ENCODE measurements at places on chromosomes 5 and 9. TPM values are rescaled to one million over a fixed set of nuclear protein-coding genes. Genes with fewer than 3 reads are reported as not detected.

DNA sequence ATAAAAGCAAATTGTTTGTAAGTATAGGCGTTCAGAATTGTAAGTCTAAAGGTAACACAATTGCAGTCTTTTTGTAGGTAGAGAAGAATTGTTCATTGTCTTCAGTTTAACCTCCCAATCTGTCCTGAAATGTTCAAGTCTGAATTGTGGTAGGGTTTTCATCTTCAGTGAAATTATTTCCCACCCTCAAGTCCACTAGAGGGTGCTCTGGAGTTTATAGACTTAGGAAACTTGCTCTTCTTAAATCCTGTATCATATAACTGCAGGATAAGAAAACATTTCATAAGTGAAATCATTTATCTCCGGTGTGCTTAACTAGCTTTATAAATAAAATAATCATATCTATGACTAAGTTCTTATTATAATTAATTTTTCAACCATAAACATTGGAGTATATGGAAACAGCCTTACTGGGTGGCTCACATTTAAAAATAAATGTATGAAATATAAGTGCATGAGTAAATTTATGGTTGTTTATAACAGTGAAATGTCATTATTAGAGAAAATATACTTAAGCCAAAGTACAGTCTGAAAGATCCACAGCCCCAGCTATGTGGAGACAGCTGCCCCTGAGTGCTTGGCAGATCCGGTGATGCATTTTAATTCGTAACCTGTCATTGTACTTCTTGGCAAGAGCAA, 182.4 kb upstream of the OTULINL start:
- DNase-seq, result no peak

DNA sequence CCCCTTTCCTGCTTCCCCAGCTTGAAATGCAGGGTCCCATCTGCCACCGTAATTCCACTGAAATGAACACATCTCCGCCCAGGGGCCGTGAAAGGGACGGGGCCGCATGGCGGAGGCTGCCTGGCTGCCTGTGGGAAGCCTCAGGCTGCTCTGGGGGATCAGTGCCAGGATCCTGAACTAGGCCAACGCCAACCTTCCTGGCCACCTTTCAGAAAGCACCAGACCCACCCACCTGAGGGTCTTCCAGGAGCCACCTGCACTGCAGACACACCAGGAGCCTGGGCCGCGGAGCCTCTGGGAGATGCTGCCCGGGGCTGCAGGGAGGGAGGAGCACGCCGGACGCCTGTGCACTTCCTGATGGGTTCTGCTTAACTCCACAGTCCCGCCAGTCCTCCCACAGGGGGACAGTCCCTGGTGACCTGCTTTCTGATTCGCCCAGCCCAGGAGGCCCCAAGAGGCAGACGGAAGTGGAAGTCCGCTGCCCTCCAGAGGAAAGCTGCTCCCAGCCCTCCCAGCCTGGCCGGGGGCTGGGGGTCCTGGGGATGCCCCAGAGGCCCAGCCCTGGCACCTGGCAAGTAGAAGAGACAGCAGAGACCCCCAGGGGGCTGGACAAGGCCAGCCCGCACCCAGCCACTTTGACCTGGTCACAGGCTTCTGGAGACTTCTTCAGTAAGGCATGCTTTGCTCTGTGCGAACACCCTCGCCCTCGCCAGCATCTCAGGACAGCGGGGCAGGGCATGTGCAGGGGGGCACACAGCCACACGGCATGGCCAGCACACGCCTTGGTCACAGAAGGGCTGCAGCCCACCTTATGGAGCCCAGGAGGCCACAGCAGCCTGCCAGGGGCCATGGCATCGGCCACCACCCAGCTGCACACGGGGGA, at the start of gene CARD9:
CARD9 (minus strand) TSS at position 370 of the 883 bp plus-strand sequence. CDS start 1,591 bp downstream, outside the sequence.
- DNase-seq, result no peak

DNA sequence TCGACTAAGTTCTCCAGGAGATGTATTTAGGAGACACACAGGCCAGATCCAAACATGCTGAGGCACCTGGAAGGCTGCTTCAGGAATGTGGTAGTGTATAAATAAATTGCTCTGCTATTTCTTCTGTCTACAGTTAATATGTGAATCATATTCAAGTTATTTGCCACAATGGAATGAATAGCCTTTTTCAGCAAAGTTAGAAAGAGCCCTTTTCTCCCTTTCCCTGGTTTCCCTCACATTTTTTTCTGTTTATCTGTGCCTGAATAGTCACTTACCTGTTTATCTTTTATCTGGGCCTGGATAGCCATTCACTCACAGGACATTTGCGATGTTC, 44.1 kb upstream of the CLINT1 start:
- DNase-seq, result no peak

- no peak for DNase-seq
These were observed 59.8 kb downstream of the DAB2IP start for GRCh38 chr9:121711281-121711680.

- no peak for DNase-seq
These were observed 269.1 kb upstream of the ACTBL2 start for GRCh38 chr5:57751710-57752109.

DNA sequence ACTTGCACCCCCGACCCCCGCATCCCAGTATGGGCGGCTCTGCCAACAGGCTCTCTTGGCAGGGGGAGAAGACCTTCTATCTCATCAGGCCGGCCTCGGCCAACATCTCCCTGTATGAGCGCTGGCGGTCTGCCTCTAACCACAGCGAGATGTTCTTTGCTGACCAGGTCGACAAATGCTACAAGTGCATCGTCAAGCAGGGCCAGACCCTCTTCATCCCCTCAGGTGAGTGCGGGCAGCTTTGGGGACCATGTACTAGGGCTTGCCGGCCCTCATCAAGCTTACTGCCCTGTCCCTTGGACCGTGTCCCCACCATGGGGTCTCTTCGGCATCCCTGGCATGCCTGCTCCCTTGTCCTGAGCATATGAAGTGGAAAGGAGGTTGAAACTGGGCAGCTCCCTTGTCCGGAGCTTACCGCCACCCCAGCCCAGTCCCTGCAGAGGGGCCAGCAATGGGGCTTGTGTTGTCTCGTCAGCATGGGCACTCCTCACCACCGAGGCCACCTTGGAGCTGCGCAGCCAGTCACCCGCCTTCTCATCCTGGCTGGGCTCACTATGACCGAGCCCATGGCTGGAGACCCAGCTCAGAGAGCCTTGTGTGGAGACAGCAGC, 78.1 kb downstream of the PHF2 start:
- peak; percentile 67 for DNase-seq

DNA sequence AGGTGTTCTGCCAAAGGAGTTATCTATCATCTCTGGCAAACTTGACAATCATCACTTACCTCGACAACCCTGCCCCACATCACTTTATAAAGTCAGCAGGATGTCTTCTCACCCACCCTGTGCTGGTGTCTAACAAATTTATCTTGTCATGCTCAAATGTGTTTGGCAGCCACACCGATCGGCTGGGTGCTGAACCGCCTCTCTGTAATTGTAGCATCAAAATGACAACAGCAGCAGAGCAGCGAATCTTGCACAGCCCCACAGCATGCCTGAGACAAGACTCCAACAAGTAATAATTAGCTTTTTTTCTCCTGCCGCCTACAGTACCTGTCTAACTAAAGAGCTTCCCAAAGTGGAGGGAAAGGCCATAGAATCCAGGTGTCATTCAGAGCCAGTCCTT, 176.2 kb downstream of the NR3C1 start:
- no peak for DNase-seq

GRCh38 chr5:138706655-138707480, 46.4 kb upstream of the CTNNA1 start:
- DNase-seq, result peak; percentile 72

GRCh38 chr5:137119321-137119720, 379.8 kb downstream of the SPOCK1 start:
- no peak for DNase-seq

The LHX2 gene
- total RNA-seq, result not detected

The CORO2A gene
- 1.6 TPM for total RNA-seq

The C5 gene
- total RNA-seq, result 11.4 TPM

The FCN2 gene
- not detected for total RNA-seq

The PCA3 gene
- total RNA-seq, result 0.81 TPM

The ANKRD34B gene
- total RNA-seq, result not detected

All from aorta (tissue), 5 donors.